ENCODE measurements at places on chromosomes 3 and 15. TPM values are rescaled to one million over a fixed set of nuclear protein-coding genes. Genes with fewer than 3 reads are reported as not detected.

The SLC2A2 gene
- total RNA-seq = not detected

The ACTC1 gene
- 0.20 TPM for total RNA-seq

The C2CD4A gene
- total RNA-seq = 0.17 TPM

The AHSG gene
- total RNA-seq = 0.11 TPM

The RAB43 gene
- 6.9 TPM for total RNA-seq

The LIPH gene
- 5.1 TPM for total RNA-seq

The ANKRD63 gene
- 0.40 TPM for total RNA-seq

The NR2E3 gene
- total RNA-seq = 0.19 TPM

The ILDR1 gene
- total RNA-seq = not detected

The LEKR1 gene
- 0.73 TPM for total RNA-seq

The DNAJB8 gene
- total RNA-seq = not detected

The TRIM42 gene
- not detected for total RNA-seq

The WWTR1 gene
- 145 TPM for total RNA-seq

The CYP11A1 gene
- not detected for total RNA-seq

The VILL gene
- total RNA-seq = 0.32 TPM

The TIMP4 gene
- total RNA-seq = 11.9 TPM

The TNFAIP8L3 gene
- total RNA-seq = 30.6 TPM

Measured in A549 treated with Mapracorat at 1 μM for 4 hours (cell line).